Peyer's patch (tissue), 4 donors: ENCODE measurements at places on chromosomes 7 and 10.

- DNase-seq = no peak
Observed at GRCh38 chr7:109377076-109377884, 807.6 kb downstream of the DNAJB9 start.

DNA sequence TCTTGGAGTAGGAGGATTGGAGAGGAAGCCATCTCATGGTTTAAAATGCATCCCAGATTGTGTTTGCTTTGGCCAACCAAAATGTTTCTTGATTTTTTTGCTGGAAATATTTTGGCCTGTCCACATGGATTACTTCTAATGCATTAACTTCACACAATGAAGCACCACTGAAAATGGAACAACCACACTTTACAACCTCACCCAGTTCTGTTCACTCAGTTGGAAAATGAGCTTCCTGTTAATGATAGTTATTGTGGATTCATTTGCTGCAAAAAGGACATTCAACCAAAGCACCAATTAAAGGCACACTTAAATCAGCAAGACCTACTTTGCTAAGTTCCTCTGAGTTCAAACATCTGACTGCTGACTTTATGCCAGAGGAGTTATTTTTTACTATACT lies 11.3 kb upstream of the A1CF start:
- no peak for DNase-seq

GRCh38 chr10:119162452-119163092 lies 2.9 kb downstream of the SFXN4 start:
- no peak for DNase-seq

- no peak for DNase-seq
Observed at GRCh38 chr7:69968969-69969556, 370.8 kb downstream of the AUTS2 start.

DNA sequence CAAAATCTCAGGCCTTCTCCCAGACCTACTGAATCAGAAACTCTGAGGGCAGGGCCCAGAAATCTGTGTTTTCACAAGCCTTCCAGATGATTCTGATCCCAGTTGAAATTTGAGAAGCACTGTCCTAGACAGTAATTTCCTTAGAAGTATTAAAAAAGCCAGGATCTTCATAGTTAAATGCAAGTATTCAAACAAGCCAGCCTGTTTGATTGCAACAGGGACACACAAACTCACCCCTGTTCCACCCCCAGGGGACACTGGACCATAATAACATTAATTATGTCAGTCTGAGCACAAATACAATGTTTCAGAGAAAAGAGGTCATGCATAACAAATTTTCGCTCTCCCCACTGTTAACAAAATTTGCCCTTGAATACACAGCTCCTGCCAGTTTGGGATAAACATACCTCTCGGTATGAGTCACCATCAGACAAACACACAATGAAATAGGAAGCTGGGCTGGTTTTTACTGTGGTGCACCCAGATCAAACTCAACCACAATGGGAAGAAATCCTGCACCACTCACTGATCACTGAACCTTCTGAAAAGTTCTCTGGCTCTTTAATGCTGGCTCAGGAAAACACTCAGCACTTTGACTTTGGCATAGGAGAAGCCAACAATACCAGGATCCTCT lies 34.3 kb downstream of the ABLIM1 start:
- DNase-seq = no peak

DNA sequence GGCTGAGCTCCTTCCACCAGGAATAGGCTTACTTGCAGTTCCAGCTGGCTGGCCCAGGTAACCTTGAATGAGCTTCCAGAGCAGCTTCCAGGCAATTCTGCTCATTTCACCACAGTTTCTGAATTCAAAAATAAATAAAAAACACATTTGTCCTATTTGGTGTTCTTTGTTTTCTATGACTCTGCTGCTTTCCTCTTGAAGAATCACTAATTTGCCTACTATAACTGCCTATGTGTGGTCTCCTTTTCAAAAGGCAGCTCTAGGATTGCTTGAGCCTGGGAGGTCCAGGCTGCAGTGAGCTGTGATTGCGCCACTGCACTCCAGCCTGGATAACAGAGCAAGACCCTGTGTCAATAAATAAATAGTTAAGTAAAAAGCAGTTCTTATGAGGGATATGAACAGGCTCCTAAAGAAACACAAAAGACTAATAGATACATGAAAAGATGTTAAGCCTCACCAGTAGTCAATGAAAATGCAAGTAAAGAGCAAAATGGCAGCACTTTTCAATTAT lies 19.5 kb upstream of the TNPO3 start:
- DNase-seq = no peak

- no peak for DNase-seq
Observed at GRCh38 chr10:99809931-99810615, 27.6 kb downstream of the ABCC2 start.

DNA sequence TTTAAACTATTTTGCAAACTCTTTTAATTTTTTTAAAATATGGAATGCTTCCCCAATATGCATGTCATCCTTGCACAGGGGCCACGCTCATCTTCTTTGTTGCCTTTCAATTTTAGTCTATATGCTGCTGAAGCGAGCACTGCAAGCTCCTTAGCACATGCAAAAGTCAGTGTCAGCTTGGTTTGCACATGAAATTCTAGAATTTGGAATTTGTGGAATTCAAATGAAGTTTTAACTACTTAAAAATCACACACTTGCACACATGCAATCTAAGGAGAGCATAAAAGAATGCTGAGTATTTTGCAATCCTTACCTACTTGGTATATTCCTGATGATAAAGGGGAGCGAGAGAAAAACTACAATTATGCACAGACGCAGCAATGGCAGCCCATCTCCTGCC lies 78.3 kb upstream of the ATP6V0A4 start:
- DNase-seq = no peak

DNA sequence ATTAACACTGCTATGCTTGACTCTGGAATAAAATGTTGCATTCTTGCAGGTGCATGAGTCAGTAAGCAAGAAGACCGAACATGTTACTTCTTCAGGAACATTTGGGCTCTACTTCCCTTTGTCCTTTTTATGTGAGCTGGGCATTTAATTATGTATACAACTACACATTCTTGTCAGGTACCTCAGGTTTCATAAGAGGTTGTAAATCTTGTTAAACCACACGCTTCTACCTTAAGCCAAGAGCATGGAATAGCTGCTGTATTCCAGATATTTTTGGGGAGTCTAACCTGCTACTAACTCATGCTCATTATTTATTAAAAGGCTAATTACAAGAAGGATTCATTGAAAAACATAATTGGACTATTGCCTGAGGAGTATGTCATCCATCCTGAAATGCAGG lies 414.2 kb upstream of the KLF6 start:
- no peak for DNase-seq
